ENCODE measurements at places on chromosomes 11 and 22. TPM values are rescaled to one million over a fixed set of nuclear protein-coding genes. Genes with fewer than 3 reads are reported as not detected.

The C11orf65 gene
- not detected for total RNA-seq

The TMX2 gene
- total RNA-seq: 52.1 TPM

The OR4D5 gene
- total RNA-seq: not detected

The HBB gene
- not detected for total RNA-seq

The OR52E8 gene
- total RNA-seq: not detected

The TRPC6 gene
- 59.6 TPM for total RNA-seq
